ENCODE measurements at places on chromosomes 2 and 18. TPM values are rescaled to one million over a fixed set of nuclear protein-coding genes. Genes with fewer than 3 reads are reported as not detected.

The ACVR2A gene
- total RNA-seq = 6.9 TPM

The ANKRD30BL gene
- total RNA-seq = not detected

The PUM2 gene
- total RNA-seq = 53.4 TPM

The SLC5A7 gene
- total RNA-seq = not detected

The BOLL gene
- not detected for total RNA-seq

The CNGA3 gene
- 0.16 TPM for total RNA-seq

The GREB1 gene
- total RNA-seq = 16.1 TPM

The ING5 gene
- total RNA-seq = 21.0 TPM

The ADCYAP1 gene
- total RNA-seq = 1.8 TPM
